ENCODE measurements at places on chromosomes 7 and 10.

DNA sequence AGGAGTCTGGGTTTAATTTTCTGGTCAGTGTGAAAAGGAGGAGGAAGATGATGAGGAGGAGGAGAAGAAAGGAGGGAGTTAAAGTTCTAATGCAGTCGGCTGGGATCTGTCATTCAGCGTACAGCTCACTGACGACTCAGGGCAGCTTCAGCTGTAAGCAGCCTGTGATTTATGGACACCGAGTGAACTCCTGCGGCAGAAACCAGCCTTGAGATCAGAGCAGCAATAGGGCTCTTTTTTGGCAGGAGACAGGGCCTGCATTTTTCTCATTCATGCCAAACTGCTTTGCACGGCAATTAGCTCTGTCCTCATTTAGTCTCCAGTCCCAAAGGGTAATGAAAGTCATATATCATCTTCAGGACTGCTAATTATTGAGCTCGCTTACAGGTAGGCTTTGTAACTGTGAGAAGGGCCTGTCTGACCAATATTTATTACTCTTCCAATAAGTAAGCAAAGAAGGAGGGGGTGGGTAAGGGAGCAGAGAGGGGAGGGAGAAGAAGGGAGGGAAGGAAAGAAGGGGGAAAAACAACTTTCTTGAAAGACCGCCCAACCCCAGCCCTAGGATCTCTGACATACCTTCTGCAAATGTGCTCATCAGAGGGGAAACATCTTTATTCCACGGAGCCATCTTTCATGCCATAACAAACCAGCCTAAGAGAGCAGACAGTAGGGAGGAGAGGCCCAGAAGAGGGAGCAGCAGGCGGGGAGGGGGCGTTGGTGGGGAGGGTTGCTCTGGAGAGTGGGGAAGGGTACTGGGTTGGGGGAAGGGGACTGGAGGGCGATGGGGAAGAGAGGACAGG lies 48.1 kb upstream of the COMTD1 start:
- DNase-seq, result no peak

GRCh38 chr10:104437226-104437625 lies 83.6 kb downstream of the CFAP58 start:
- DNase-seq, result no peak

- DNase-seq, result no peak
Measured at GRCh38 chr7:143979998-143980397, 20.1 kb upstream of the OR6B1 start.

DNA sequence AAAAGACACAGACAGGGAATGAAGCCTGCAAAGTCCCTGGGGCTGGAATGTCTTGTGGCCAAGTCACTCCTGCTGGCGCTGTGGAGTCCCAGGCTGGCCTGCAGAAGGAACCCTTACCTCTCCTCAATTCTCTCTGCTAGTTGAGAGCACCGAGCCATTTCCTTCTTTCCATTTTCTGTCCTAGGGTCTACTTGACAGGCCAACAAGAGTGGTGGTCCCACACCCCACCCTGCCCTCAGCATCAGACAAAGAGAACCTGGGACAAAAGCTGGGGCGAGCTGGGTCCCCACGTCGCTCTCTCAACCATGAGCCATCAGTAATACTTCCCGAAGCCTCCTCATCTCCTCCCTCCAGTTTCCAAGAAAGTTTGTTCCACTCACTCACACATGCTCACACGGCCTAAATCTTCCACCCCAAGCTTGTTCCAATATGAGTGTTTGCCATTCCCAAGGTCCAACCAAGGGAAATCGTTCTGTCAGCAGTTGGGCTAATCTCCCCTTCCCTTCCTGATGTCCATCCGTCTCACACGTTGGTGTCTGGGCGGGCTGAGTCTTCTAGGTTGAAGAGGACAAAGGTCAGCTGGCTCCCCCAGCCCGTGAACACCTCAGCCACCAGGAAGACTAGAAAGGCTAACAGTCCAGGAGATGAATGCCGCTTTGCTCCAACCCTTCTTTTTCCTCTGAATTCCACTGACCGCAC lies 44.3 kb downstream of the CLEC2L start:
- no peak for DNase-seq

GRCh38 chr10:75487087-75487754 lies 55.8 kb downstream of the LRMDA start:
- DNase-seq, result no peak

GRCh38 chr7:130960208-130960988 lies 226.4 kb upstream of the KLF14 start:
- peak; percentile 97 for DNase-seq

GRCh38 chr10:63591600-63592379 lies 70.6 kb downstream of the REEP3 start:
- no peak for DNase-seq

GRCh38 chr7:139771001-139771956 lies 6.5 kb downstream of the HIPK2 start:
- peak; percentile 93 for DNase-seq

DNA sequence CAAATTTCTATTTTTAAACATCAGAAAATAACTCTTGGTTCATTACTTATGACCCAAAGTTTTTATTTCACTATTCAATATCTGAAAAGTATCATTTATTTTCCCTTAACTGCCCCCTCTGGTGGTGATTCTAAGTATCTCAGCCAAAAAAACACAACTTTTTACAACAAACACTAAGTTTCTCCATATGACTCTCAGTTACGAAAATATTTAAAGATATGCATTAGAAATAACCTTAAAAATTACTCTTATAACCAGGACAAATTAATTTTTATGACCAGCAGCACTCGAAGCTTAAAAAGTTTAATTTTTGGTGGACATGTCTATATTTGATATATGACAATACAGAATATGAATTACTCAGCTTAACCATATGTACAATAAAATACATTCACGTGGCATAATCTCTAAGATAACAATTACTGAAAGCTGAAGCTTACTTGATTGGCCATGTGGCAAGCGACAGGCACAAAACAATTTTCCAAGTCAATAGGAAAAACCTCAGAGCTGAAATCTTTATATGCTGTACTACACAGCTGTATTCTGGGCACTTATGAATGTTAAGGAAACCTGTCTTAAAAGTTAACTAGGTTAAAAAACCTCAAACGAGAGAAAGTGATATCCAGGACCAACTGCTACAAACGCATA lies 2.3 kb downstream of the HNRNPA2B1 start:
- DNase-seq, result no peak

GRCh38 chr10:69089638-69090599 lies 2.0 kb downstream of the SRGN start:
- DNase-seq, result peak; percentile 64

- no peak for DNase-seq
Measured at GRCh38 chr10:74051736-74052342, 53.9 kb downstream of the VCL start.

DNA sequence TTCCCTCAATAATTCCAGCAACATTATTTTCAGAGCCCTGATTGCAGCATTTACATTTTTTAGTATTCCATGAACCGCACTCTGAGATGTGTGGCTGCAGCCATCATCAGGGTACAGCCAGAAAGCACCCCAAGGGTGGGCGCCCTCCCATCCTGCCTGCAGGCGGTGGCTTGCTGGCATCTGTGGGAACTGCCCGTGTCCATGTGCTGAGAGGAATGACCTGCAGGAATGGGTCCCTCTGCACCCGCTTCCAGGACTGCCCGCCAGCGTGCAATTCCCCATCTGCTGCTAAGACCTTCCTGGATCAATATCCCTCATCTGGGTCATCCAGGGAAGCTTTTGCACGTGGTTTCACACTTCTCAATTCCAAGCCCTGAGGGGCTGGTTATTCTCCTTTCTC lies 32.8 kb upstream of the NUB1 start:
- no peak for DNase-seq

GRCh38 chr7:15972862-15973275 lies 286.4 kb upstream of the MEOX2 start:
- peak; percentile 38 for DNase-seq

DNA sequence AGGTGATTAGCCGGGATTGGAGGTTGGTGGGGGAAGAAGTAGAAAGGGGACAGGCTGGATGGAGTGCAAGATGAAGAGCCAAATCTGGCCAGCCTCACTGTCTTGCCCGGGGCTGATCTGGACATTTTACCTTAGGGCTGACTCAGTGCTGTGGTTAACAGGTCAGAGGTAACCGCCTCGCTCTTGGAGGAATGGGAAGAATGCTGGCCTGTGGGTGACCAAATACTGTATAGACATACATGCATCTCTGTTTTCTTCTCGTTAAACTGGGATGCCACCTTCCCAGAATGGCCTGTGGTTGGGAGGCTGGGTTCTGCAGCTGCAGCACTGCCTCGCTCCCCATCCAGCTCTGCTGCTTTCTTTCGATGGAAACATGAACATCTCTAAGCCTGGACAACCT lies 120.0 kb downstream of the SEC23IP start:
- no peak for DNase-seq

- no peak for DNase-seq
Measured at GRCh38 chr10:61187601-61188000, 243.6 kb upstream of the RHOBTB1 start.

DNA sequence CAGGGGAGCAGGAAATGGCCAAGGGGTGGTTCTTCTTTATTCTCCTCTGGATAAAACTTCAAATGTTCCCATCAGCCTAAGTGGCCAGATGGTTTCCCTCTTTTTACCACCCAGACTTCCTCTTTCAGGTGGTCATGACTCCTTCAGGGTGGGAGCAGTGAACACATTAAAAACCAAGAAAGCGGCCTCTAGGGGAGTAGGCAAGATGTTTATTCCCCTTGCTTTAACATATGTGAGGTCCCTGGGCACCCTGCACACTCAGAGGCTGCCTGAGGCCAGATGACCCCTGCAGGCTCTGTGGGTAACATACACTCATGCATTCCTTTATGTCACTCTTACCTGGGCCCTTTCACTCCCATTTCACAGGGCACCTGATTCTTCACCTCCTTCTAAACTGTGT lies 357.4 kb downstream of the ABCA13 start:
- no peak for DNase-seq

- no peak for DNase-seq
Measured at GRCh38 chr10:126215746-126216631, 172.3 kb downstream of the ADAM12 start.

GRCh38 chr7:106553446-106553836 lies 107.5 kb downstream of the CCDC71L start:
- DNase-seq, result no peak

GRCh38 chr7:26337232-26337865 lies 45.7 kb downstream of the SNX10 start:
- no peak for DNase-seq

DNA sequence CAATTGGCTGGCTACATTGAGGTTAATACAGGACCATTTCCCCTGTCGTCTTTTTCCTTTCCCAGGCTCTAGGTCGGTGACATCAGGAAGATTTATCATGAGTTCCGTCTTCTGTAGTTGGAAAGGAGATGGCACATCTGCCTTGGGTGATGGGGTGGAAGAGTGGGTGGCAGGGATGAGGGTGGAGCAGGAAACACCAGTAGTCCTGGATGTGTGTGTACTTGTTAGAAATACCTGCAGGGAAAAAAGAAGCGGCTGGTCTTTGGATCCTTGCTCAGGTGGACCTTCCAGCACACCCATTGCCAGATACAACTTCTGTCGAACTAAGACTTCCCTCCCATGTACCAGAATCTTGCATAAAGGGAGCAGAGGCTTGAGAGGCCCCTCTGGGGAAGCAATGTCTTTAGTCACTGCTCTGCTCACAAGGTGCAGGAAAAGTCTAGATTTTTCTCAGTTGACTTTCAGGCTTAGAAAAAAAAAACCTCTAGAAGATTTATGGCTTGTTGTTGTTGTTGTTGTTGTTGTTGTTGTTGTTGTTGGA lies 516.8 kb upstream of the GALNT17 start:
- DNase-seq, result no peak

DNA sequence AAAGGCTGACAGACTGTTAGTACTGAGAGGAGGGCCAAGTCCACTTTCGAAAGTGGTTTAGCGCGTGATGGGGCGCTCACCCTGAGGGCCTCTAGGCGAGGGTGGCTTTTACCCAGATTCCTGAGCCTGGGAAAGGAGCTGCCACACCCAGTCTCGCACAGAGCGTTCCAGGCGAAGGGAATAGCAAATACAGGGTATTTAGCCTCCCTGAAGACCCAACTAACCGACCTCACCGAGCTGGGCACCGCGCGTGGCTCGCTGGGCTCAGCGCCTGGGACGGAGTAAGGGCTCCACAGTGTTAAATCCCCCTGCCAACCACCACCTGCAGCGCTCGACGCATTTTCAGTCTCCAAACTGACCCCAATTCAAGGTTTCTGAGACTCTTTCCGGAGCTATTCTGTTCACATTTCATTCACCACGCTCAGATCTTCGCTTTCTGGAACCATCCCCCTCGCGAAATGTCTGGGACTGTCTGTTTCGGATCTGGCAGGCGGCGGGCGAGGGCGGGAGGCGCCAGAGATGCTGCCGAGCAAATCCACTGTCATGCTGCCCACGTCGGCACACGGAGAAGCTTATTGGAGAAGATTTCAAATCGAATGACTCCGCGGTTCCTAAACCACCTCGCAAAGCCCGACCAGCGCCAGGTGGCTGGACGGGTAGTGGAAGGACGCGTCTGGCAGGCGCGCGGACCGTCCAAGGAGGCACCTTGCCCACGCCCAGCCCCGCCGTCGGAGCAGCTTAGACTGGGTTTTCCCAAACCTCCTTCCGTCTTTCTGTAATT lies 1.4 kb upstream of the OSBPL3 start:
- DNase-seq, result peak; percentile 46

- DNase-seq, result no peak
Measured at GRCh38 chr10:5583525-5584175, 58.9 kb downstream of the CALML3 start.

GRCh38 chr10:36534471-36535002 lies 590.9 kb upstream of the ANKRD30A start:
- peak; percentile 72 for DNase-seq

DNA sequence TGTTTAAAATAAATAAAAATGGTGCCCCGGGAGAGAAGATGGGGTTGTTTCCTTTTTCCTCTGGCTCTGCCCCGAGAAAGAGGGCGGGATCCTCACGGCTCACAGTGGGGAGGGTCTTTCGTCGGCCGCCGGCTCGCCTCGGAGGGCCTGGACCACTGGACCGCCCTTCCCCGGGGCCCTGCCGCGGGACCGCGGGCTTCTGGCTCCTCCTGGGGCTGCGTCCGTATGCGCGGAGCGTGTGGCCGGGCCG lies 3.5 kb upstream of the IGF2BP3 start:
- no peak for DNase-seq

DNA sequence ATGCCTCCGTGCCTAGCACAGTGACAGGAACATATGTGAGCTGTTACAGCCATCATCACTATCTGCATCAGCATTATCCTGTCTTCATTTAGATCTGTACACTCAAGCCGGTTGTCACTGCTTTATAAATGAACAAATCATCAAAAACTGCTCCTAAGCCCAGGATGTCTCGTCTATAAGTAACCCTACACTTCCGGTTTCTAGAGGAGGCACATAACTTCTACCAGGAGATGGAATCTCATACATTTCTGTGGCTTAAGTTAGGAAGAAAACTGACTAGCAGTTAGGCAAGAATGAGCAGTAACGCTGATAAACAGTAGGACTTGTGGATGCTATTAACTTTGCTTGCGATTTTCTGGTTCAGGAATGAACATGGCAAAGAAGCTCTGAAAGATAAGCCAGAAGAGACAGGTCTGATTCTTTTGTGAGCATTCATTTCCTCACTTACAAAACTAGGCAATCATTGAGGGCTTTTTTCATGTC lies 1199.2 kb downstream of the SORCS3 start:
- DNase-seq, result no peak

Data from brain microvascular endothelial cell (primary cell).